ENCODE measurements at places on chromosomes 2 and 18.
A peak's percentile ranks its signal among the peaks of the same experiment; 100 is the strongest.

- no peak for DNase-seq
Measured at GRCh38 chr2:165479856-165480255, 10.4 kb downstream of the CSRNP3 start.

- no peak for DNase-seq
Measured at GRCh38 chr2:20638646-20639430, 12.1 kb downstream of the HS1BP3 start.

DNA sequence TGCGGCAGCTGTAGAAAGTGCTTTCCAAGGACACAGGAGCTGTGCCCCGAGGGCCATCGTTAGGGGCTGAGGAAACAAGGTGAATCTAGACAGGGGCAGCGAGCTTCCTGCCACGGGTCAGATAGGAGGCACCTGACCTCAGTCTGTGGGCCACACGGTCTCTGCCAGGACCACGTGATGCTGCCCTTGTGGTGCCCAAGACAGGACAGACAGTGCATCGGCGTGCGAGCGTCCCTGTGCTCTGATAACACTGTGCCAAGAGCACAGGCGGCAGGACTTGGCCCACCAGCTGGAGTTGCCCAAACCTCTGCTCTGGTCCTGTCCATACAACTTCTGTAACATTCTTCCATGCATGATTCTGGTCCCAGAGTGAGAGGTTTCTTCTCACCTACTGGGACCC, 225.4 kb downstream of the TWIST2 start:
- DNase-seq = no peak

DNA sequence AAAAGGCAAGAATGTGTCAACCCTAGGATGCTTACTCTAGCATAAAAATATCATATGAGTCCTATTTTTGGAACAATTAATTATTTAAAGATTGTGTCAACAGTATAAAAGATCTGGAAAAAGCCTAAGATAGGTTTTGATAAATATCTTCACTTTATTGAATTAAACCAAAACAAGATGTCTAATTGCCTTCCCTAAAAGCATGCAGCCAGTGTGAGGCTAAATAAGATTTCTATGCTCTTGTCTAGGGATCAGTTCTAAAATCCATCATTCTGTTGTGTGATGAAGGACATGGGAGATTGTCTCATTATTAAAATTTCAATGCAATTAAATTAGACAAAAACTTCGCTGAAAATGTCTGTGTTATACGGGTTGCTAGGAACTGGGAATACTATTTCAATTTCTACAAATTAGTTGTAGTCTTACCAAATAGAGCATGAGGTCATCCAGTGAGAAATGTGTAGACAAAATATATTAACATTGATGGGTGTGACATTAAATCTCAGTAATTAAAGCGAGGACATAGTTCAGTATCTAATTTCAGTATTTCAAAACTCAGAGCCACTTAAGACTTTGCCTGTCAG, 535.6 kb upstream of the FSIP2 start:
- DNase-seq = no peak

GRCh38 chr2:38533180-38533579, 69.5 kb downstream of the HNRNPLL start:
- DNase-seq = no peak

DNA sequence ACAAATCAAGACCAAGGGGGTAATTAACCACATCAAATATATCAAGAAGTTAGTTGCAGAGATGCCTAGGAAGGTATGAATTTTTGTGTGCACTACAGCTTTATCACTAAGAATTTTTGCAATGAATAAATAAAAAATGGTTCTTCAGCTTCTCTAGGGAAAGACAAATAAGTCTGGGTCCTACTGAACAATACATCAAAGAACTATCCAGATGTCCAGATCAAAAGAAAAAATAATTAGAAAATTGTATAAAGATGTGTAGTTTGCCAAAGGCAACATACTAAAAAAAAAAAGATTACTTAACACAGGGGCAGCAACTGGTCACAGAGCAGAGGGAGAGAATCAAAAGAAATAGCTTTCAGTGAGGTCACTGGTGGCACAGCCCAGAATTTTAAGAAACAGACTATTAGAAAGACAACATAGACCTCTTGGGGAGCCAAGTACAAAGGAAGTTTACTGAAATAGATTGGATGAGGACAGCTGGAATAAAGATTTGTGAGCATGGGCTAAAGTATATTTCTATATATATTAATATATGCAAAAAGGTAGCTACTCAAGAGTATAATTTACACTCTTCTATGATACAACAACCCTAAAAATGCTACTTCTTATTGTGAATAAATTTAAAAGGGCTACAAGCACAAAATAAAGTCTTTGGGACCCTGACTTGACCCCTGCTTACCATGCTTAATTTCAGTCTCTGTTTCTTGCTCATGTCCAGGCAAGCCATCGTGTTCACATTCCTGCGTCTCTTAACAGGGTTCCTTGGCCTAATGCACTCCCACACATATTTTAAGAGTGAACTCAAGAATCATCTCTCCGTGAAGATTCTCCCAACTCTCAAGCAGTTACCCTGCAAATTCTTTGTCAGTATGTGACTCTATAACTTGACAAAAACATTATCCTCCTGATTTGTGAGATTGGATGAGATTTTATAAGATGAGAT, 99.0 kb upstream of the GRB14 start:
- DNase-seq = no peak

- DNase-seq = no peak
Measured at GRCh38 chr2:183250472-183250871, 126.2 kb downstream of the NUP35 start.

DNA sequence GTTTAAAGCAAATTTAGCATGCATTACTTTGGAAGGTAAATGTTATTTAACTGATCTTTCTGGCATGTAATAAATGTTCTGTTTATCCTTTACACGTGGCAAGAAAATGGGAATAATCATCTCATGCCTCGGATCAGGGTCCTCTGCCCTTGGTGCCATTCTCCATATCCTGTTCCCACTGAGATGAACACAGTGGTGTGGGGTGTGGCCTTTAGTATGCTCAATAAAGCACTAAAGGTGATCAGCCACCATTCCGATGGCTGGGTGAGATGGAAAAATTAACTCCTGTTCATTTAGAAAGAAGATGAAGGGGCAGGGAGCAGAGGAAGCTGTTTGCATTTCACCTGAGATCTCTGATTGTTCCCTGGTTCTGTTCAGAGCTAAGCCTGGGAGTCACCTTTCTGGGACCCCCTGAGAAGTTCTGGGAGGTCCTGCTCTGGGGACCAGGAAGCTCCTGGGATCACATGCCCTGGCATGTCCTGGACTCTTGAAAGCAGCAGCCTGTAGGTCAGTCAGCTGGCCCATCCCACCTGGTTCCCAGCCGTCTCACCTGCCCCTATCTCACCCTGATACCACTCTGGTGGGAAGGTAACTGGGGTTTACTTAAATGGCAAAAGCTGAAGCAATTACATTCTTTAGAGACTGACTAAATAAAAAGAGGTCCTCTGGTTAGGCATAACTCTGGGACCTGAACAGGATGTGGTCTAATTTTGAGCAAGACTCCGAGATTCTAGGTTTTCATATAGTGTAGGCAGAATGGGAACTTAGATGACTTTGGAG, 288.9 kb upstream of the EPAS1 start:
- DNase-seq = no peak

GRCh38 chr18:59736061-59736460, 38.8 kb upstream of the CCBE1 start:
- DNase-seq = no peak

DNA sequence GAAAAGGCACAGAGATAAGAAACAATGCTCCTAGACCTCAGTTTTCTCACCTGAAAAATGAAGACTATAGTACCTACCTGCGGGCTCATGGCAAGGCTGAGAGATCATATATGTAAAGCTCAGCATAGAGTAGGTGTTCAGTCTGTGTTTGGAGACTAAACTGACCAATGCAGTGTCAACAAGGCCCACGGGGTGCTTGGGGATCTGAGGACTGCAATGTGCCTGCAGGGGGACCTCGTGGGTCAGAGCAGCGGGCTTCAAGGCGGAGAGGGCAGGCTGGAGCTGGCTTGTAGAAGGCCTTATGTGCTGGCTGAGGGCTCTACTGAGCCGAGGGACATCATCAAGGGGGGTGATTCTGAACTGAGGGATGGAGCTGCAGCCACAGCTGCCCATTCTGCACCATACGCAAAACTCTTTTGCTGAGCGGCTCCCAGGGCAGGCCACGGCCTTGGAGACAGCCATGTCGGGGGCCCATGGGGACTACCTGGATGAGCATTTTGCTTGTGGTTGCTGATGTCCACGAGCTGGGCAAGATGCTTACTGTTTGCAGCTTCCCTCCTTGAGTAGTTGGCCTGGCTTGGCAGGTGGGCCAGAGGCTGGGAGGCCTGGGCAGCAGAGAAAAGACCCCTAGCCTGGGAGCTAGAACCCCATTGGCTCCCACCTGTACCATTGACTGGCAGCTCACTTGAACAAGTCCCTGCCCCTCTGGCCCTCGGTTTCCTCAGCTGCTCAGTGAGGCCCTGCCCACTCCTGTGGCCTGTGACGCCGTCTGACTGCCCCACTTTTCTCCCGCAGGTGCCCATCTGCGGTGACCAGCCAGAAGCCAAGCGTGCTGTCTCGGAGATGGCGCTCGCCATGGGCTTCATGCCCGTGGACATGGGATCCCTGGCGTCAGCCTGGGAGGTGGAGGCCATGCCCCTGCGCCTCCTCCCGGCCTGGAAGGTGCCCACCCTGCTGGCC, 23.5 kb downstream of the STEAP3 start:
- no peak for DNase-seq

- no peak for DNase-seq
Measured at GRCh38 chr2:190999949-191000665, 13.9 kb downstream of the STAT1 start.

DNA sequence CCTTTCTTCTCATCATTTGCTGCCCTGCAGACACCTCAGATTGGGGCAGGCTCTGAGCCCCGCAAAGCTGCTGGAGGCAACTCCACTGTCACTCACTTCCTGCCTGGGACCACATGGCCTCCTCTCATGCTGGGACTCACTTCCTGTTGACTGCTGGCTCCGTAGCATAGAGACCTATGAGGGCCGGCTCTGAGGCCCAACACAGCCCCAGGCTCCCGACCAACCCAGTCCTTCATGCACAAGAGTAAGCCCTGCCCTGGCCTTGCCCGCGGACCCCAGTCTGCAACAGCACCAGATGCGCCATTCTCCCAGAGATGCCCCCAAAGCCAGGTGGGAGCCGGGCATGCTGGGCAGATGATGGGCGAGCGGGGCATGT, 55.7 kb downstream of the DNMT3A start:
- DNase-seq = peak; percentile 68

GRCh38 chr2:132980304-132980703, 310.3 kb upstream of the LYPD1 start:
- DNase-seq = no peak

DNA sequence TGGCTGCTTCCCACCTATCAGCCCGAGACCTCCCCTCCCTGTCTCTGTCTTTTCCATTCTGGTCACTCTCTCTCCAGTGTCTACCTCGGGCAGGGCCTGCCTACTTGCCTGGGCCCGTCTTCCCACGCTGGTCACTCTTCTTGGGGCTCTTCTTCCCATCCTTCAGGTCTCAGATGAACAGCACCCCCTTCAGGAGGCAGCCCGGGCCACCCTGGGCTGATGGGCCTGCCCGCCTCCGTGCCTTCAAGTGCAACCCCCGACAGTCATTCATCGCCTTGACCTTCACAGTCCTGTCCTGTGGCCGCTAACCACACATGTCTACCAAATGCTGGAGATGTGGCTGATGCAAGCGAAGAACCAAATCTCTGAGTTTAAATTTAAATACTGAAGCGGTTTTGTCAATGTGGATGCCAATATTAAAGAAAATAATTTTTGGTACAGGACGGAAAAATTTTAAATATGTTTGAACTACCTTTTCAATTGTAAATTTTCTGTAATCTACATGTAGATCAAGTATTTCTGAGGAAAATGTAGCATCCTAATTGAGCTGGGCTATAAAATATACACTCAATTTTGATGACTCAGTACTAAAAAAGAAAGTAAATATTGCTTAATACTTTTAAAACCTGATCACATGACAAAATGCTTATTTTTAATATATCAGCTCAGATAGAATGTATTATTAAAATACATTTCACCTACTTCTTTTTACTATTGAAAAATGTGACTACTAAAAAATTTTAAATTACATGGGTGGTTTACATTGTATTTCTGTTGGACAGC, 96.4 kb downstream of the LAMA1 start:
- DNase-seq = no peak

DNA sequence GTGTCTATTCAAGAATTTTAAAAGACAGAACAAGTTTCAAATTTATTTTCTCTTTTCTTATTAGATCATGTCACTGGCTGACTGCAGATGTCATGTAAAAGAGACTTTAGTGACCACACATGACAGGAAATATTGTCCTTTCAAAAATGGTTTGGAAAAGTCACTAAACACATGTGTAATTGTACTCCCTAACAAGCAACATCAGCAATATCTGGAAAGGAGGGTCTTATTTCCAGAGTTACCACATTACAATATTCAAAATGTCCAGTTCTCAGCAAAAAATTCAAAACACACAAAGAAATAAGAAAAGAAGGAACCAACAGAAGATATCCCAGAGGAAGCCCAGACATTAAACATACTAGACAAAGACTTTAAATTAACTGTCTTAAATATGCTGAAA, 197.1 kb downstream of the EN1 start:
- DNase-seq = no peak

- DNase-seq = peak; percentile 8
Measured at GRCh38 chr2:240170883-240171282, 30.4 kb upstream of the OTOS start.

GRCh38 chr2:234816056-234816455, 135.8 kb upstream of the SH3BP4 start:
- no peak for DNase-seq

DNA sequence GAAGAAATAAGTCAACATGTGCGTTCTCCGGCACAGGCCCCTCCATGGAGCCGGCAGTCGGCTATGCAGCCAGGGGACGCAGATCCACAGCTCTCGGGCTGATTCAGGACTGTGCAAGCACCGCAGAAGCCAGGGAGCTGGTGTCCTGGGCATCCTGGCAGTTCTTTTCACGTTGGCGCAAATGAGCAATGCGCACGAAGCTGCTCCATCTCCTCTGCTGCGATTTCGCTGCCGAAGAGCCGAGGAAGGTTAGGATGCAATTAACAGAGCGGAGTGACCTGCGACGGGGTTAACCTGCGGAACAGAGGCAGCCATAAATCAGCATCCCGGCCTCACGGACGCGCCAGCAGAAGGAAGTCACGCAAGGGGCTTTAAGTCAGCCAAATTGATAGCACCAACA, 107.1 kb upstream of the POU3F3 start:
- DNase-seq = no peak

- no peak for DNase-seq
Measured at GRCh38 chr2:97664636-97664970, 759 bp upstream of the ACTR1B start.

- DNase-seq = no peak
Measured at GRCh38 chr2:113111823-113112287, 15.5 kb upstream of the IL1RN start.
